ENCODE measurements at places on chromosomes 2 and 18. TPM values are rescaled to one million over a fixed set of nuclear protein-coding genes. Genes with fewer than 3 reads are reported as not detected.

GRCh38 chr2:106551417-106552130 is 64.4 kb downstream of the CD8B2 start:
- no peak for DNase-seq

MAL gene
- 21.2 TPM for total RNA-seq

DNA sequence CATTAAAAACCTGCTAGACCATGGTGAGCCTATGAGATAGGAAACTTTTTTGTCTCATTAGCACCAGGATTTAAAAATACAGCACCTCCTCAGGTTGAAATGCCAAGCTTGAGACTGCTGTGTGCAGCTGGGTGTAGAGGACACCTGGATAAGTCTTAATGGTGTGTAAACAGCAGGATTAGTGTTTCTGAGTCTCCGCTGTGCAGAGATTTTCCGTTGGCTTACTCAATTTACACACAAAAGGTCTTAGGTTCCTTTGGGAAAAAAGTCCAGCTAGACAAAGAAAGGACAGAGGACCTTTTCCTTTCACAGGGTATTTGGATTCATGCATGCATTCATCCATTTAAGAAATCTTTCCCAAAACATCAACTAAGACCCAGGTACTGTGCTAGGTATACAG is 168.1 kb downstream of the NRXN1 start:
- no peak for DNase-seq

GRCh38 chr2:234376229-234376628 is 120.7 kb downstream of the ARL4C start:
- DNase-seq: no peak

TIGD1 gene
- total RNA-seq: 3.9 TPM

GRCh38 chr2:199452260-199452990 is 5.3 kb downstream of the SATB2 start:
- DNase-seq: no peak

GRCh38 chr2:74817304-74817675 is 16.6 kb upstream of the HK2 start:
- DNase-seq: no peak

G6PC2 gene
- not detected for total RNA-seq

DNA sequence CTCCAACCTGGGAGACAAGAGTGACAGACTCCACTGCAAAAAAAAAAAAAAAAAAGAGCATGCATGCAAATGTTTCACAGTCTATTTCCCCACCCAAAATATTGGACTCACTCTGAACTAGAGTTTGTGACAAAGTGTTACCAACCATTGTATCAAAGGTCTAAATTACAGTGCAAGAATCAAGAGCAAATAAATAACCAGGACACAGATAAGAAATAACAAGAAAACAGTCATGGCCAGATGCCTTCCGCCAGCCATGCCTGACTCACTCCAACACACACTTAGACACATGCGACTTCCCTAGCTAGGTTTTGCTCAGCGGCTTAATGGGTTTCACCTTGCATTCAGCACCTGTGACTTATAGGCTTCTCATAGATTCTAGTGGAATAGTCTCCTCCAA is 62.8 kb downstream of the CYB5A start:
- no peak for DNase-seq

- no peak for DNase-seq
Measured at GRCh38 chr2:241948901-241949735, 79.6 kb downstream of the RTP5 start.

DNAH6 gene
- total RNA-seq: 1.1 TPM

DNA sequence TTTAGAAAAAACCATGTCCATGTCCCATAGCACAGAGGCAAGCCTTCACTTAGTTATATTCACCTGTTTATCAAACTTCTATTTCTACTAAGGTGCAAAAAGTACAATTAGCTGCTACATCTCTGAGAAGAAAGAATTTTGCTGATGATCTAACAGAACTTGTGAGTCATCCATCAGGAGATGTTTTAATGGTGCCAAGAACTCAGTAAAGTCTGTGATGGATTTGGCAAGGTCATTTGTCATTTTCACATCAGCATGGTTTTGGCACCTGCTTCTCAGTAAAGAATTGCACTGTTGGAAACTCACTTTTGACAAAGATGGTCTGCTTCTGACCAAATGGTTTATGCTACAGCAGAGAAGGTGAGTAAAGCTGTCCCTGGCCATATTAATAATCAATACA is 195.7 kb upstream of the TMEFF2 start:
- no peak for DNase-seq

- no peak for DNase-seq
Measured at GRCh38 chr2:225820826-225821225, 421.3 kb downstream of the NYAP2 start.

GRCh38 chr2:183186296-183186695 is 62.1 kb downstream of the NUP35 start:
- DNase-seq: no peak

DNA sequence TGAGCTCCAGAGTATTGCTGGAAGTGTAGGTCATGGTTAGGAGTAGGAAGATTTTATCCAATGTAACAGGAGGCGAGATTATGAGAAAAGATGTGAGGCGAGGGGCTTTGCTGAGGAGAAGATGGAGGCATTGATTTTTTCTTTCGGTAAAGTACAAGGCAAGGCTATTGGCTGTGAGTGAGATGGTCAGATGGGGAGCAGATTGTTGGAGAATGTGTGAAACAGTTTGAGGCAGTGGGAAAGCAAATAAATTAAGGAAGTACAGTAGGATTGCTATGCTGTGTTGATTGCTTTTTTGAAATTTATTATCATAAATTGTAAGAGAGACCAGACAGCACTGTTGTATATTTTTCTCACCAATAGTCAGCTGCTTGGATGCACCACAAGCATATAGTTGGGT is 173.3 kb downstream of the KCNE4 start:
- no peak for DNase-seq

TBC1D8 gene
- 19.9 TPM for total RNA-seq

DNA sequence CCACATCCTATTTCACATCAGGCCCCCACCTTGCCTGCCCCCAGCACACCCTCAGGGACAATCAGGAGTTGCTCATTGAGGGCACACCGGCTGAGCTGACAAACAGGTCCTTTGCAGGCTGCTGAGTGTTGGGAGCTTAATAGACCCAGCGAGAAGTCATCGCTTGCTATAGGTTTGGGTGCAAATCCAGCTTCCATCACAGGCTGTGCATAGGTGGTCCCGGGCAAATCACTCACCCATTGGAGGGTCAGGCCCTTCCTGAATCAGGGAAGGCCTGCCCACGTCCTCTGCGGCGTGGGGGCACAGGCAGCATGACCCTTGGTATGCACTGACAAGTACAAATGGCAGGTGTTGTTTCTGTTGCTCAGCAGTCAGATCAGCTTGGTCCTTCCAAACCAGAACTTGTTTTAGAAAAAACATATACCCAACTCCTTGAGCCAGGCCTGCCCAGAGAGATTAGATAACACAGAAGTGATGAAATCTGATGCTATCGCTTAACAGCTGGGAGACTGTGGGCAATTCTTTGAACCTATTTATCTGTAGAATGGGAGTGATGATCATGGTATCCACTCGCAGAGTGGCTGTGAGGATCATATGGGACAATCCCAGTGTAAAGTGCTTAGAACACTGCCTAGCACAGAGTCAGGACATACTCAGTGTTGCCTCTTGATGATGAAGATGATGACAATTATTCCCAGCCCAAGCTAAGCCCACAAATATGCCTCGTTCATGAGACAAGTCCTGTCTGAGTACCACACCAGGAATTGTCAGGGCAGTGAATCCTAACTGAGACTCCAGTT is 34.9 kb downstream of the SMAD7 start:
- DNase-seq: no peak

DNA sequence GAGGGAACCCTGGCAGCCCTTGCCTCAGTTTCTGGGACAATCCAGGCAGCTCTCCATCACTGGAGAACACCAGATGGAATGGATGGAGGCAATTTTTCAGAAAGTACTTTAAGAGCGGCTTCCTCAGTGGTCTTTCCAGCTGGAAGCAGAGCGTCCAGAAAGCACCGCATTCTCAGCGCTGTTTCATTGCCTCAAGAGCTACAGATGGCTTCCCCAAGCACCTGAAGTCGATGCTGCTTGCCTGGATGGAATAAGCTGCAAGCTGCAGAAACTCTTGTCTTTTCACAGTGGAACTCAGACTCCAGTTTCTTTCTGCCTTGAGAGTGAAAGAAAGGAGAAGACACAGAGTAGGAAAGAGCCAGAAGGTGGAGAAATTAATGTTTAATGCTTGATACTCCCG is 766.9 kb downstream of the TDRD15 start:
- DNase-seq: no peak

DNA sequence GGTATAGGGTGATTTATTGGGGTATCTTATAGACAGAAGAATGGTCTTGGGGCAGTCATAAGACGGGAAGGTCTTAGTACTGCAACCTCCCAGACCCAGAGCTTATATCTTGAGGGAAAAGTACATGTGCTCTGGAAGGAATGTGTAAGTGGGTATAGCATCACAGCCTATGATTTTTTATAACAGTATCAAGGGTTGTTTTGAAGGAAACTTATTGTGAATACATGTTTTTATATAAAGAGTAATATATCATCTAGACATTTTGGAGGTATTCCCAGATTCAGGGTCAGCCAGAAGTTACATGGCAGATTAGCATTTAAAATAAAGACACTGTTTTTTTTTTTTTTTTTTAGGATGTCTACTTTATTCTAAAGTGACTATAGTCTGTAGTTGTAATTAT is 47.6 kb upstream of the STON1 start:
- no peak for DNase-seq

FASTKD2 gene
- total RNA-seq: 19.7 TPM

TUBA3E gene
- total RNA-seq: not detected

EFHD1 gene
- total RNA-seq: 10.7 TPM

- no peak for DNase-seq
Measured at GRCh38 chr18:40360558-40360957, 1594.5 kb upstream of the PIK3C3 start.

FOXI3 gene
- not detected for total RNA-seq

FAP gene
- total RNA-seq: 5.4 TPM

KRTCAP3 gene
- total RNA-seq: 22.5 TPM

DNA sequence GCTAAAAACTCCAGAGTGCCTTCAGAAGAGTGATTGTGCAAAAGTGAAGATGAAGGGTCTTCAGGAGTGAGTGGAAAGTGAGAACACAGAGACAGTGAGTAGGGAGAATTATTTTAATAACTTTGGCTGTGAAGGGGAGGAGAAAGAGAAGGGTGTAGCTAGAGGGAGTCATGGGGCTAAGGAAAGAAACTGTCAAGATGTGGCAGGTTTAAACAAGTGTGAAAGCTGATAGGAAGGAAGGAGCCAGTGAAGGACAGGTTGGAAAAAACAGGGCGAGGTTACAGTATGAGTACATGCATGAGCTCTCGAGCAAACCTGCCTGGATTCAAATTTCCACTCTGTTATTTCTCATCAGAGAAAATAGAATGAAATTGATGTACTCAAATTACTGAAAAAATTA is 17.8 kb downstream of the IL1F10 start:
- no peak for DNase-seq

All from upper lobe of right lung (tissue), 1 donor.